Stimulated activated CD8-positive, alpha-beta memory T cell treated with anti-CD3 and anti-CD28 coated beads, Interleukin-7, amount 100 ng/mL, for 4 hours (primary cell): ENCODE measurements at places on chromosomes 5 and 9.

DNA sequence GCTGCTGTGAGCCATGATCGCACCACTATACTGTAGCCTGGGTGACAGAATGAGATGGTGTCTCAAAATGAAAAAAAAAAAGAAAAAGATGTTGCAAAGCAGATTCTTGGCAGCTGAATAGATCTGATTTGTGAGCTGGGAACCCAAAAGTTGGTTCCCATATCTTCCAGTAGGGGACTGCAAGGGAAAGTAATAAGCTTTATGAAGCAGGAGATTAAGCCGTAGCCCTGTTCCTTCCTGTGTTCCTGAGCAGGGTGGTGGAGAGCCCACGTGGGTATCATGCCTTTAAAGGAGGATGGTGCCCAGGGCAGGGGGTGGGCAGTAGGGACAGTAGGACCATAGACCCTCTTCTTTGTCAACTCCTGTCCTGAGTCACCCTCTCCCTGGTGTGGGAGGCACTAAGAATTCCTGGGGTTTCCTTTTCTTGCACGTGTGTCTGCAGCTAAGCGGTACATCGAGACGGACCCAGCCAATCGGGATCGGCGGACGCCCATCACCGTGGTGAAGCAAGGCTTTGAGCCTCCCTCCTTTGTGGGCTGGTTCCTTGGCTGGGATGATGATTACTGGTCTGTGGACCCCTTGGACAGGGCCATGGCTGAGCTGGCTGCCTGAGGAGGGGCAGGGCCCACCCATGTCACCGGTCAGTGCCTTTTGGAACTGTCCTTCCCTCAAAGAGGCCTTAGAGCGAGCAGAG lies 37.9 kb downstream of the STOM start:
- no peak for DNase-seq

- no peak for DNase-seq
These were observed 57.7 kb downstream of the SPEF2 start for GRCh38 chr5:35675392-35675791.

DNA sequence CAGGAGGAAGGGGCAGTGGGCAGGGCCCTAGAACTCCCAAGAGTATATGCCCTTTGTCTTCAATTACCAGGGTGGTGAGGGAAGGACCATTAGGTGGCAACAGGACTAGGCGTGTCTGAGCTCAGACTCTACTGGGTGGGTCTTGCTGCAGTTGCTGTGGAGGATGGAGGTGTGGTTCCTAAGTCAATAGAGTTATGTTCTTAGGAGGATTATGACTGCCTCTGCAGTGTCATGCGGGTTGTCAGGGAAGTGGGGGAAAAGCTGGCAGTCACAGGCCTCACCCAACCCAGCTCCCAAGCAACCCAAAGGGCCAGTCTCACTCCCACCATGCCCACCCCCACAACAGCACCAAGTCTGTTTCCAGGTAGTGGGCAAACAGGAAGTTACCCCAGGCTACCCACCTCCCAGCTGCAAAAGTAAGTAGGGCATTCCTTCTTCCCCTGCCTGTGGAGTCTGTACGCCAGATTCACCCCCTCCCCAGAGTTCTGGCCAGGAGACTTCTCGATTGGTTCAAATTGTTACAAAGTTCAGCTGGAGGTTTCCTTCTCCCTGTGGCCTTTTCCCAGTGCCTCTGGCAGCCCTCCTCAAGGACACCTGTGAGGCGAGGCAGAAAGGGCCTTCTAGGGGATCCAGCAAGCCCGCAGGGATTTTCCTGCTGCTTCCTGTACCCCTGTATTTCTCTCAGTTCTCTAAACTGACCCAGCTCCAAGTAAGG lies 145.3 kb downstream of the HINT1 start:
- DNase-seq: no peak

GRCh38 chr5:31250201-31250600 lies 56.7 kb downstream of the CDH6 start:
- DNase-seq: no peak

GRCh38 chr9:128773049-128773448 lies 1.3 kb upstream of the ZER1 start:
- DNase-seq: no peak

GRCh38 chr5:104372376-104372775 lies 809.8 kb upstream of the NUDT12 start:
- DNase-seq: no peak

GRCh38 chr5:93583768-93584595 lies 960 bp downstream of the NR2F1 start:
- DNase-seq: peak; percentile 30

DNA sequence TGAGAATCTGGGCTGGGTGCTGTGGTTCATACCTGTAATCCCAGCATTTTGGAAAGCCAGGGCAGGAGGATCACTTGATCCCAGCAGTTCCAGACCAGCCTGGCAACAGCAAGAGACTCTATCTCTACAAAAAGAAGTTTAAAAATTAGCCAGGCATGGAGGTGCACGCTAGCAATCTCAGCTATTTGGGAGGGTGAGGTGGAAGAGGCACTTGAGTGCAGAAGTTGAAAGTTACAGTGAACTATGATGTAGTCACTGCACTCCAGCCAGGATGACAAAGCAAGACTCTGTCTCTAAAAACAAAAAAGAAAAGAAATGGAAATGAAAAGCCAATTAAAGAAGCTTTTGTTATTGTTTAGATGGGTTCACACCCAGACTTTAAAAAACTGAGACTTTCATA lies 131.6 kb upstream of the RASA1 start:
- no peak for DNase-seq

DNA sequence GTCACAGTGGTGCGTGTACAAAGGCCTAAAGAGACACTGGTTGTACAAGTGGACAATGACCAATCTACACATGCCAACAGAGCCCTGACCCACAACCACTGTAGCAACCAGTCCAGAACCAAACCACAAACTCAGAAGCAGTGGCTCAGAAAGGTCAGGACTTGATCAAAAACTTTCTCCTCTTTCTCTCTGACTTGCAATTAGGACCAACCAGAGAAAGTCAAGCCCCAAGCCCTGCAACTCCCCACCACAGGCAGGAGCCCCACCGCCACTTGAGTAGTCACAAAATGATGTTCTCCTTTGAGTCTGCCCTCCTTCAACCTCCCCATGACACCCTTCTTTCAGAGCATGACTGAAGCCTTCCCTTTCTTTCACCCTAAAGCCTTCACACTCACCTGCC lies 291.8 kb downstream of the CDH10 start:
- no peak for DNase-seq

DNA sequence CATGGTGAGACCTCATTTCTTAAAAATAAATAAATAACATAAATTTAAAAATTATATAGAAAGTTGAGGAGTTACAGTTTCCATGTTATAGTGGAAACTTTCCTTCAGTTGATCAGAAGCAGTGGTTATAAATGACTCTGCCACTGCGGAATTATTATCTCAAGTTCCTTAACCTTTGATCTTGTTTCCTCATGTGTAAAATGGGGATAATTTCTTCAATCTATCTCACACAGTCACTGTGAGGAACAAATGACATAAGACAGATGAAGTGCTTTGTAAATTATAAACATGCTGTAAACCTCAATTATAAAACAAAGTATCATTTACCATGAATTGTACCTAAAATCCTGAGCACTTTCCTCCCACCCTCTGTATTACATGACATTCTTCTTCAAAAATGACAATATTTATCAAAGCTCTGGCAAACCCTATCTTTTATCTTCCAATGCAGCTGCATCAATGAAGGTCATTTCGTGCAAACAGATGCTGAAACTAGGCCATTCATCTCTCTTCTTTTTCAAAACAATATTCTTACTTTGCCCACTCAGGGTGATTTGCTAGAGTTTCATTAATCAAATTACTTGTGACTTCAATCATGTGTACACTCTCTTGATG lies 46.8 kb downstream of the TMEM245 start:
- no peak for DNase-seq
